ENCODE measurements at places on chromosomes 13 and 19. TPM values are rescaled to one million over a fixed set of nuclear protein-coding genes. Genes with fewer than 3 reads are reported as not detected.
A peak's percentile ranks its signal among the peaks of the same experiment; 100 is the strongest.

ZNF726 gene
- total RNA-seq: 18.2 TPM

DNA sequence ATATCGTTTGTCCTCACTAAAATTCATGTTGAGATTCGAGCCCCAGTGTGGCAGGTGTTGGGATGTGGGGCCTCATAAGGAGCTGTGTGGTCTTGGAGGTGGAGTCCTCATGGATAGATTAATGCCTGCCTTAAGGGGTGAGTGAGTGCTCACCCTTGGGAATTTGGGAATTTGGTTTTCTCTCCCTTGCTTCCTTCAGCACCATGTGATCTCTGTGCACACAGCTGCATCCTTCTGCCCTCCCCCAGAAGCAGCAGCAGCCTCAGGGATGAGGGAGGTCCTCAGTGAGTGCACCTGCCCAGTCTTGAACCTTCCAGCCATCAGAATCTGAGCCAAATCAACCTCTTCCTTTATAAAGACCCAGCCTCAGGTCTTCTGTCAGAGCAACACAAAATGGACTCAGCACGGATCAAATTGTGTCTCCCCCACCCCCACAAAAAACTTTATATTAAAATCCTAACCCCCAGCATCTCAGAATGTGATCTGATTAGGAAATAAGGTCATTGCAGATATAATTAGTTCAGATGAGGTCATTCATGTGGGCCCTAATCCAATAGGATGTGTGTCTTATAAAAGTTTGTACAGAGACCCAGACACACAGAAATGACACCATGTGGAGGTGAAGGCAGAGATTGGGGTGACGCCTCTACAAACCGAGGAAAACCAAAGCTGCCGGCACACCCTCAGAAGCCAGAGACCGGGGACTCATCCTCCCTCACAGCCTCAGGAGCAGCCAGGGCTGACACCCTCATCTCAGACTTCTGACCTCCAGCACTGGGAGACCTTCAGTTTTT lies 12.9 kb downstream of the CYTH2 start:
- no peak overlapping the region for H3K4me3 ChIP-seq
- H3K27me3 ChIP-seq: no peaks in the 10 kb centered on the region
- H3K4me1 ChIP-seq: no peaks in the 10 kb centered on the region
- H3K36me3 ChIP-seq: no peaks in the 10 kb centered on the region
- DNase-seq: no peak

FGF9 gene
- total RNA-seq: 1.5 TPM

KLK4 gene
- total RNA-seq: 0.55 TPM

GRCh38 chr13:45120967-45121831 lies 889 bp downstream of the GTF2F2 start:
- H3K4me1 ChIP-seq: peaks cover 19% of the 10 kb centered on the region
- H3K36me3 ChIP-seq: no peaks in the 10 kb centered on the region
- H3K4me3 ChIP-seq: peak overlapping the region; percentile 91

DNA sequence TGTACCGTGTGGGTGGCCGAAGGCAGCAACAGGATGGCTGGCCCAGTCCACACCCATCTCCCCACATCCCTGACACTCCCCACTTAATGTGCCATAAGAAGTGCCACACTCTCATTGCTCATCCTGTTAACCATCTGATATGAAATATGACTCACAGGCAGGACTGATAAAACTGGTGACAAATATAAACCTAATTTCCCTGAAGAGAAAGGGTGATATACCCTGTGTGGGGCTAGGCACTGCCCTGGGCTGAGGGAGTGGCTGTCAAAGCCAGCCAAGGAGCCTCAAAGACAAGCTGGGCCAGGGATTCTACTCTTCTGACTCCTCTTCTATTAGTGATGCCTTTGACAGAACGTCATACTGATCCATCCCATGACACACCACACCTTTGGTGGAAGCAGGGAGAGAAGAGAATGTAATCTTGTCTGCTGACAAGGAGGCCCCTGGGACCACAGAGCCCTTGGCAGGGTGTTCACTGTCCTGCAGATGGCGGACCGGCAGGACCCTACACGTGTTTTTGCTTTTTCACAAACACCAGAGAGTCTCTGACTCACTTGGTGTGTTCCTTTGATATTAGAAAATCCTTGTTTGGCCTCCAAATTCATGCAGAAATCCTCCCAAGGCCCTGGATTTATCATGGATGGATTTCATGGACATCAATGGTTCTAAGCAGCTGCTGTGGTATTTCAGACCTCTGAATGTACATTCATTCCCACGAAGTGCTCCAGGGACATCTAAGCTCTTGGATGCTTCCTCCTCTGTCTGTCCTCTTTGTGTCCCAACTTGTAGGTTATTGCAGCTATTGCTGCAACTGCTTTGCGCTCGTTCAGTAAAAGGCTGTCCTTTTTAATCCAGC lies 98.0 kb upstream of the WASF3 start:
- H3K4me1 ChIP-seq: peaks cover 11% of the 10 kb centered on the region

DNA sequence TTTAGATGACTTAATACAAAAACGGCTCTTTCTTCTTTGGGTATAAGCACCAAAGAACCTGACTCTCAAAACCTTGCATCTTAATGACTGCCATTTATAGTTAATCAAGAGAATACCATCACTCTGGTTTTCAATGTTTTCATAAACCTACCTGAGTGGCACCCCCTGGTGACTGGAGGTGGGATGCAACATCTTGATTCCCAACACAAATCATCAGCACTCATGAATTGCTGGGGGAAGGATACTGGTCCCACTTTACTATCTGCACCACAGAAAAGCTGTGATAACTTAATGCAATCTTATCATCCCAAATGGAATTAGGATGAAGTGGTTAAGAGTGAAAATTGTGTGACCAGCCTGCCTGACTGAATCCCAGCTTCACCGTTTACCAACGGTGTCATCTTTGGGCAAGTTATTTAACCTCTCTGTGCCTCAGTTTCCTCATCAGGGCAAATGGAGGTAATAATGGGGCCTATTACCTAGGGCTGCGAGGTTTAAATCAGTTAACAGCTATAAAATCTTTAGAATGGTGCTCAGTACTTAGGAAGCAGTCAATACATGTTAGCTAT lies 366.4 kb downstream of the KLF12 start:
- no peak for DNase-seq
- H3K36me3 ChIP-seq: no peaks in the 10 kb centered on the region
- H3K4me1 ChIP-seq: peaks cover 13% of the 10 kb centered on the region
- no peak overlapping the region for H3K27ac ChIP-seq
- no peak overlapping the region for H3K4me3 ChIP-seq
- H3K27me3 ChIP-seq: no peaks in the 10 kb centered on the region

ATP12A gene
- 1.2 TPM for total RNA-seq

DNA sequence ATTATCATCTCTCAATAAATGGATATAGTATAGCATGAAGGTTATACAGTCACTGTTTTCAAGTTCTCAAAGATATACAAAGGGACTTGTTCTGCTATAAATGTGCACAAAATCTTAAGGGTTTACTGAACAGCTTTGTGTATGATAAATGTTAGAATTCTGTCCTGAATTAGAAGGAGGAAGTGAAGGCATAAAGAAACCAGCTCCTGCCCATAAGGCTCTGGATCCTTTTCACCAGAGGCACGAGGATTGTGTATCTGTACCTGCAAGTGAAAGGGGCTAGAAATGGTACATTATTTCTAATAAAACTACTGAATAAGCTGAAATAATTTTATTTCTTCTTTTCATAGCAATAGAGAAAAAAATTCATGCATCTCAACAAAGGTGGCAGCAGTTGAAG lies 32.4 kb downstream of the PHF11 start:
- H3K27me3 ChIP-seq: no peaks in the 10 kb centered on the region
- H3K36me3 ChIP-seq: no peaks in the 10 kb centered on the region
- H3K4me1 ChIP-seq: no peaks in the 10 kb centered on the region
- no peak for DNase-seq
- no peak overlapping the region for H3K4me3 ChIP-seq

METTL21C gene
- total RNA-seq: not detected

- H3K4me1 ChIP-seq: peaks cover 12% of the 10 kb centered on the region
- no peaks in the 10 kb centered on the region for H3K27me3 ChIP-seq
- no peak overlapping the region for H3K4me3 ChIP-seq
- no peak for DNase-seq
- H3K36me3 ChIP-seq: peaks cover 7% of the 10 kb centered on the region
Measured at GRCh38 chr19:3980353-3981251, 4.7 kb downstream of the EEF2 start.

DPF1 gene
- total RNA-seq: 6.4 TPM

- H3K27me3 ChIP-seq: no peaks in the 10 kb centered on the region
- no peaks in the 10 kb centered on the region for H3K4me1 ChIP-seq
- no peak for DNase-seq
Measured at GRCh38 chr13:54390841-54391240, 1362.2 kb downstream of the OLFM4 start.
